ENCODE measurements at places on chromosomes 11 and 22.

DNA sequence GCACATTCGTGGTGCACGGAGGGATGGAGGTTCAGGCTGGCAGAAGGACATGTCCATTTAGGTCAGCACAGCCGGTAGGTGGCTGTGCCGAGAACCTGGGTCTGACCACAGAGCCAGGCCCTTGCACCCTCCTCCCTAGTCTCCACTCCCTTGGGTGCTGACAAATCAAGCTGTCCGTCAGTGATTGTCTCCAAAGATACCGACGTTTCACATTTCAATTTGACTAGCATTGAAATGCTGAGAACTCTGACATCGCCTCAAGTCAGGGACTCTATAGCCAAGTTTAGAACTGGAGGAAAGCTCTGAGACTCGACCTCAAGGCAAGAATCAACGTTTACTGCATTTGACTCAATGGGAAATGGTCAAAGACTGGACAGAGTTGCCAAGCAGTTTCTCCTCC is 1321.1 kb downstream of the TBC1D22A start:
- no peak for DNase-seq

DNA sequence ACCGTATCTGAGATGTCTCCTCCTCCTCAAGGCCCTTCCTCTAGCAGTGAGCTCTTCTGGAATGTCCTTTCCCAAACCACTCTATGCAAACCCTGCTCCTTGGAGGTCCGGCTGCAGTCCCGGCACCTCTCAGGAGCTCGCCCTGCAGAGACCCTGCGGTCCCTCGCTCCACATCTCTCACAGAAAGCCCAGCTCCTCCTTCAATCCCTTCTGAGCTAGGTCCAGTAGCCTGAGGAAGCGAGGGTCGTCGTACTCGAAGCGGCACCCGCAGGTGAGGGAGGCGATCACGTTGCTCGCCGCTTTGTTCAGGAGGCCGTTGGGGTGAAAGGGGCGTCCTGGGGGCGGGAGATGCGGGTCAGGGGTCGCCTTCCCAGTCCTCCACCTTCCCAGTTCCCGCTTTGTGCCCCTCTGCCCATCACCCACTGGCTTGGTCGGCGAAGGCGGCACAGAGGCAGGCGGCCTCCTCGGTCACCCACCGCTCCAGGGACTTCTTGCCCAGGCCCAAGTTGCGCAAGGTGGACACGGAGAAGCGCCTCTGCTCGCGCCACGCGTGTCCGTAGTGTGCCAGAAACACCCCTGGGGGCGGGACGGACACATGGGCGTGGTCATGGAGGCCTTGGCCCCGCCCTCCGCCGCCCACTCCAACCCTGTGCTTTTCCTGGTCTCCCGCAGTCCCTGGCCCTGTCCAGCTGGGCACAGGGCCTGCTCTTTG is 21.5 kb upstream of the CYP2D6 start:
- DNase-seq, result no peak

GRCh38 chr11:62433904-62434276 is 15.1 kb downstream of the SCGB1A1 start:
- DNase-seq, result no peak

- no peak for DNase-seq
Measured at GRCh38 chr11:2190657-2191471, 19.2 kb upstream of the TH start.

DNA sequence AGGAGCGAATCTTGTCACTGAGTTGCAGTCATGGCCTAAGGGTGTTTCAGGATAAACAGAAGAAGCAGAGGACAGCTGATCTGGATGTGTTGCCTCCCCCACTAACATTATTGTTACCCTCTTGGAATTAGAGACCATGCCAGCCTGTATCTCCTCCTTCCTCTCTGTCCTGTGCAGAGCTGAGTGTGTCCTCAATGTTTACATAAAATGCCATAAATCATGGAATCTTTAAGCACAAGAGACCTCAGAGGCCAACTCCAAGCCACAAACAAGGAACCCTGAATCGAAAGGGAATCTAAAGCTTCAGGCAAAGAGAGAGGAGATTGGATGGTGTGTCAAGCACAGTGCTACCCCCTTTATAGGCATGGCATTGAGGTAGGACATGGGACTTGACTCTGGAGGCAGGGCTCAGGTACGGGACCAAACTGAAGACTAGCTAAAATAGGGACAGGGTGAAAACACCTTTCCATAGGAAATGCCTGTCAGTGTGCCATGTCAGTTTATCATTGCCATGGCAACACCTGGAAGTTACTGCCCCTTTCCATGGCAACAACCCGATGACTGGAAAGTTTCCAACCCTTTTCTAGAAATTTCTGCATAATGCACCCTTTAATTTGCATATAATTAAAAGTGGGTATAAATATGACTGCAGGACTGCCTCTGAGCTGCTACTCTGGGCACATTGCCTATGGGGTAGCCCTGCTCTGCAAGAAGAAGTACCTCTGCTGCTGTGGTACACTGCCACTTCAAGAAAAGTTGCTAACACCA is 489.7 kb downstream of the MIAT start:
- DNase-seq, result no peak

DNA sequence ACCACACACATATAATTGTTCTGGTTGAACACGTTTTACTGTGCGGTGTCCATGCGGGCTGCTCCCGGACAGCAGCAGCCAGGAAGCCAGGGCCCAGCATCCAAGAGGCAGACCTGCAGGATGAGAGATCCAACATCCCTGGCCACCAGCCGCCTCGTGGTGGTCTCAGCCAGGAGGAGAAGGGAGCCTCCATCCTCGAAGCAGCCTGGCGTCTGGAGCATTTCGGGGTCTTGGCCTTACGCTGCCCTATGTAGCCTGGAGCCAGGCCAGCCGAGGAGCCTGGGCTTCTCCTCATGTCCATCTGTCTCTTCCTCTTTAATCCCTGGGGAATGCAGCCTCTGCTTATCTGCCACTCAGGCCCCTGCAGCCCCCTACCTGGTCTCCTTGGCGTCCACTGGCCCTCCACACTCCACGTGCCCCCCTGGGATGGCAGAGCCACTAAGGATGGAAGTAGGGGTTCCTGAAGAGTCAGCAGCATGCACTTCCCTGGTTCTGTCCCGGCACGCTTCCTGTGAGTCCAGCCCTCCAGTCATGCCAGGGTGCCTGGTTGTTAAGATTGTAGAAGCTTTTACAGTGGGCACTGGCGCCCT is 253.2 kb downstream of the TBC1D22A start:
- DNase-seq, result no peak

DNA sequence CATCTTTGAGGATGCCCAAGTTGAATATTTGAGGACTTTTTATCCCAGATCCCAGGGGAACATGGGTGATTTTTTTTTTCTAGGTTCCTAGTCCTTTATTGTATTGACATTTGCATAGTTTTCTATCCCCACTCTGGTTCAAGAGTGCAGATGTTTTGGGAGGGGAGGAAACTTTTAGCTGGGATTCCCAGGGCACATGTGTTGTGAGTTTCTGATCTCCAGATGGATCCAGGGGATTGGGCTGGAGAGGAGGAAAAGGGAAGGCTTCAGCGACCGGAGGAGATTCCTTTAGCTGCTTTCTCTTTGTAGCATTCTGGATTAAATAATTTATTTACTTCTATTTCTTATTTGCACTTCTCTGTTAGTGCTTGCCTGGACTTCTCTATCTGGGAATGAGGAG is 14.7 kb upstream of the SORL1-AS1 start:
- no peak for DNase-seq

DNA sequence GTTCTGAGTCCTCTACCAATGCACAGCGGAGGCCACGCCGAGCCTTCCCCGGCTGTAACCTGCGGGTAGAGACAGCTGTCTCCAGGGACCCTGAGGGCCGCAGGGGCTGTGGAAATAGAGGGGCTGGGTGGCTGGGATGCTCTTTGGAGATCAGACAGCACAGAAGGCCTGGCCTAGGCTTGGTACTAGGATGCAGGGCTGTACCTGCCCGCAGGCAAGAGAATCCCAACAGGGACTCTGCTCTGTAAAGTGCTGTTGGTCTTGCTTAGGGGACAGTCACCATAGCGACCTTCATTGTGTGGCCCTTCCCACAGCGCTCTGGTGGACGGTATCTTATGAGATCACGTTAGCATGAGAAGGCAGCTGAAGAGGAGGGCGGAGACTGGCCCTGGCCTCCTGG is 11.3 kb upstream of the KCNJ5 start:
- DNase-seq, result no peak

- no peak for DNase-seq
Measured at GRCh38 chr11:30358536-30358935, 35.6 kb downstream of the ARL14EP start.

DNA sequence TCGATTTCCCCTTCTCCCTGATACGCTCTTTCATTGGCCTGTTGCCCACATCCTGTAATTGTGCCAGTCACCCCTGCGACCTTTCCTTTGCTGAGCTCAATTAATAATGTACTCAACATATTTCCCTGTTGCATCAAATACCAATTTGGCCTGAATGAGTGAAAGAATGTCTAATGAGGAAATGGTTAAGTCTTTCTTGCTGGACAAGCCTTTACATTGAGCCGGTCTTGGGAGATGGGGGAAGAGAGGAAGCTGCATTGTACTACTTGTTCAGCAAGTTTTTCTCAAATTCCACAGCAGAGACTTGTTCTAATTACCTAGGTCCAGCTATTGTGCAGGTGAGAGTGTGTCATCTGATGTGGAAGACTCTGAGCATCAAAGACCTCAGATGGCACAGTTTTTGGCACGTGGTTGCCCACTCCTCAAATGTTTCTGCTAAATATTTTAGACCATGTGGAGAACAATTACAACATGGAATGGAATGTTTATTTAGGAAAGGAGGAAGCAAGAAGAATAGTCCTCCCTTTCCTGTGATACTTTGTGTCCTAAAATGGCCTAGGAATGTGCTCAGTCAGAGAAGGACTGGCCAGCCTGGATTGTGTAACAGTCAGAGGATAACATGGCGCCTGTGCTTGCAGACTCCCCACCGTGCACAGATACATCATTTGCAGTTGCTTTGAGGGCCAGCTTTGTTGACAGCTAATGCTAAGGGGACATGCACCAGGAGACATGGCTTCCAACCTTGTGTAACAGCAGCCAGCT is 129.5 kb upstream of the E2F8 start:
- no peak for DNase-seq

DNA sequence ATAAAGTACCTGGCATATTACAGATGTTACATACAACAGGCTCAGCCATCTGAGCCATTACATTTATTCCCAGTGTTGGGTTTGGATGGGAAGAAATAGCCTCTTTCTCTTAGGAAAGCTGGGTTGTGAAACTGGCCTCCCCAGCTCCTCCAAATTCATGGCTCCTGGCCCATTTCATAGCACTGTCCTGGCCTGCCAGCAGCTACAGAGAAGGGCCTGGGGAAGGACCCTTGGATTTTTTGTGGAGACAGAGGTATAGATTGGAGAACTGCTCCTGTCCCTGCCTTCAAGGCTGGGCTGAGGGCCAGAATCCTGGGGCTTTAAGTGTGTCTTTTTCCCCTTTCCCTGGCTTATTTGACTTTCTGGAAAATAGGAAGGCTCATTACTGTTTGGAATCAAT is 18.0 kb downstream of the PKNOX2 start:
- DNase-seq, result no peak

- DNase-seq, result no peak
Measured at GRCh38 chr11:35848616-35849015, 95.2 kb upstream of the LDLRAD3 start.

- DNase-seq, result no peak
Measured at GRCh38 chr22:37976547-37976946, 7.8 kb downstream of the SOX10 start.

GRCh38 chr22:43880541-43880991 is 11.2 kb downstream of the PNPLA5 start:
- no peak for DNase-seq

DNA sequence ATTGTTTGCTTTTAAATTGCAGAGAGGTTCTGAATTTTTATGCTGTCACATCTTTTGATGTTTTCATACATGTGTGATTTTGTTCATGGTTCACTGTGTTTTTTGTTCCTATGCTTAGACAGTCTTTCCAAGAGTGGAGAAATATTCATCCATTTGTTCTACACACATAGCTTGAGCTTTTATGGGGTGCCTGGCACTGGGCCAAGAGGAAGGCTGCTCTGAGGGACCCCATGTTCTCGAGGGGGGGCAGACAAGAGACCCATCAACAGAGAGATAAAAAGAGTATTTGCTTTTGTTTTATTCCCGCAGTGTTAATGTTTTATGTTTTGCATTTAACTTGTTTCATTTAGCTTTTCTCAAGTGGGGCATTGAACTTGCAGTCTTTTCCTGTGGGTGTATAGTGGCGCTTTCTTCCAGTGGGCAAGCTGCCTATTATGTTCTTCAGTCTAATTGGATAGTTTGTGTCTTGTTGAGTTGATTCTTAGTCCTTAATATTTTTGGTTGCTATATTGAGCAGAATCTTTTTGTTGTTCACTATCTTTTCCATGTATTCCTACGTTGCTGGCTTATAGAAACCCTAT is 57.7 kb downstream of the CABIN1 start:
- no peak for DNase-seq

DNA sequence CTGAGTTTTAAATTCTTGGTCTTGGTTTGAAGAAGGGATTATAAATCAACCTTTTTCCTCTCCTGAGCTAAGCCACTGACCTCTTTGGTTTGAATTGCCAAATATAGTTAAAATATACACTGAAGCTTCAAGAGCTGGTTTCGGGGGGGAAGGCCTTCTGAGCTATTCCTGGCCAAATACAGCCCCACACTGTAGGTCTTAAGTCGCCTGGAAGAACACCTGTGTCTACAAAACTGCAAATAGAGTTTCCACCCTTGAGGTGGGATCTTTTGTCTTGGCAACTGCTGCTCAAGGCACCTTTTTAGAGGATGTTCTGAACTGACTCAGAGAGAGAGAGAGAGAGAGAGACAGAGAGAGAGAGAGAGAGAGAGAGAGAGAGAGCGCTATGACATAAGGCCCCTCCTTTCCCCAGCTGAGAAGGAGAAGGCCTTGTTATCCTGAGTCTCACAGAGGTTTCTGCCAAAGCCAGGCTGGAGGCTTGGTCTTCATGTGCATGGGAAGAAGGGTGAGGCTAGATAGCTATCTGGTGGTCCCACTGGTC is 5.5 kb downstream of the ADM start:
- DNase-seq, result no peak

DNA sequence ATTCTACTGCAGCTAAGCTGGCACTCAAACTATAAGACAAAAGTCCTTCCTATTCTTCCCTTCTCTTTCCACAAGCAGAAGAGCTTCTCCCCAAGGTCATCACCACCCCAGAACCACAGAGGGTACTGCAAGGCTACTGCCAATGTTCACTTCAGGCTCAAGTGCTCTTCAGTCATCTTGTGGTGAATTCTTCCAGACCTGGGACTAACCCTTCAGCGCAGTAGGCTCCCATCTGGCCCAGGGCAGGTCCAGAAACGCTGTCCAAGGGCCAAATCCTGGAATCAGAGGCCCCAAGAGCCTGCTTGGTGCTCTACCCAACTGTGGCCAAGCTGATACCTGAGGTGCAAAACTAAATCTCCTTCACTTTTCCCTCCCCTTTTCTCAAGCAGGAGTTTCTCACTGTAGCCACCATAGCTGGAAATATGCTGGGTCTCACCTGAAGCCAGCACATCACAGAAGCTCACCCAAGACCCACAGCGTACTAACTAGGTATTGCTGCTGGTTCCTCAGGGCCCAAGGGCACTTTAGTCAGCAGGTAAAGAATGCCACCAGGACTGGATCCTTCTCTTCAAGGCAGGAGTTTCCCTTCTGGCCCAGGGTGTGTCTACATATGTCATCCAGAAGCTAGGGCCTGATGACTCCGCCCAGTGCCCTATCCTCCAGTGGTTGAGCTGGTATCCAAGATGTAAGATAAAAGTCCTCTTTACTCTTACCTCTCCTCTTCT is 27.8 kb downstream of the FCHSD2 start:
- no peak for DNase-seq

Data from stimulated activated CD8-positive, alpha-beta memory T cell treated with anti-CD3 and anti-CD28 coated beads, Interleukin-4, amount 100 ng/mL, for 4 hours (primary cell).